Mesothelial cell of epicardium (in vitro differentiated cells): ENCODE measurements at places on chromosomes 7 and 10.

GRCh38 chr10:18010050-18010449, 58.3 kb downstream of the SLC39A12 start:
- H3K4me1 ChIP-seq = peaks cover 13% of the 10 kb centered on the region
- DNase-seq = no peak
- H3K4me3 ChIP-seq = no peak overlapping the region
- no peak overlapping the region for H3K27ac ChIP-seq
- H3K27me3 ChIP-seq = peaks cover 13% of the 10 kb centered on the region

- H3K27me3 ChIP-seq = no peaks in the 10 kb centered on the region
- no peak for DNase-seq
- peak overlapping the region; percentile 53 for H3K27ac ChIP-seq
- peaks cover 46% of the 10 kb centered on the region for H3K4me1 ChIP-seq
- no peak overlapping the region for H3K4me3 ChIP-seq
Measured at GRCh38 chr7:81690251-81690650, 79.6 kb downstream of the HGF start.

DNA sequence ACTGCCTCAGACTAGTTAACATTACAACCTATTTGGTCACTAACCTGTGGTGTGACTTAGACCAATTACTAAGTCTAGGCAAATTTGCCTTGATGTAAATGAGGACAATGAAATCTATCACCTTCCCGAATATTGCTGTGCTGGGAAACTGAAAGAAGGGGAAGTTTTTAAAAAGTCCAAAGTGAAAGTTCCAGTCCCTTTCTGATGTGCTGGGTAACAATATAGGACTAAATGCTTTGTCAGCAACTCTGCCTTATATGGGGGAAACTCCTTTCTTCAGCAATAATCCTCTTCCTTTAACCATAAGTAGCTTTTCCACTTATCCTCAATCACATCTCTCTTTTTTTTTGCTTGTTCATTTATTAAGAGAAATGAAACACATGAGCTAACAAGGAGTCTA, 3.9 kb downstream of the PIK3AP1 start:
- peaks cover 7% of the 10 kb centered on the region for H3K4me1 ChIP-seq
- DNase-seq = no peak
- H3K27ac ChIP-seq = no peak overlapping the region
- peaks cover 40% of the 10 kb centered on the region for H3K27me3 ChIP-seq
- no peaks in the 10 kb centered on the region for H3K36me3 ChIP-seq

DNA sequence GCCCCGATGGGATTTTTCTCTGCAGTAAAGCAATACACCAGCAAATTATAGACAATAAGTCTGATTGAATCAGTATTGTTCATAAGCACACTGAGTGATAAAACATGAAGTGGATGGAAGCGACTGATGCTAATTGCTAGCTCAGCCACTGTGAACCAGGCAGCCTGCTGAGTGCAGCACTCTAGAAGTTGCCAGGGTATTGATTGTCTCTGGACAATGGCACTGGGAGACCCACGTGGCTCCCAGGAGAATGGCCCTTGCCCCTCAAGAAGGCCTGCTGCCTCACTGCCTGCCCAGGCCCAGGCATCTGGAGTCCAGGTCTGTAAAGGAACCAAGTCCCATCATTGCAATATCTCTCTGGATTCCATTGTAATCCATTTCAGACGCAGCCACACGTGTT, 80.4 kb upstream of the TCERG1L start:
- no peak for DNase-seq
- H3K36me3 ChIP-seq = no peaks in the 10 kb centered on the region
- no peak overlapping the region for H3K27ac ChIP-seq
- no peak overlapping the region for H3K4me3 ChIP-seq

DNA sequence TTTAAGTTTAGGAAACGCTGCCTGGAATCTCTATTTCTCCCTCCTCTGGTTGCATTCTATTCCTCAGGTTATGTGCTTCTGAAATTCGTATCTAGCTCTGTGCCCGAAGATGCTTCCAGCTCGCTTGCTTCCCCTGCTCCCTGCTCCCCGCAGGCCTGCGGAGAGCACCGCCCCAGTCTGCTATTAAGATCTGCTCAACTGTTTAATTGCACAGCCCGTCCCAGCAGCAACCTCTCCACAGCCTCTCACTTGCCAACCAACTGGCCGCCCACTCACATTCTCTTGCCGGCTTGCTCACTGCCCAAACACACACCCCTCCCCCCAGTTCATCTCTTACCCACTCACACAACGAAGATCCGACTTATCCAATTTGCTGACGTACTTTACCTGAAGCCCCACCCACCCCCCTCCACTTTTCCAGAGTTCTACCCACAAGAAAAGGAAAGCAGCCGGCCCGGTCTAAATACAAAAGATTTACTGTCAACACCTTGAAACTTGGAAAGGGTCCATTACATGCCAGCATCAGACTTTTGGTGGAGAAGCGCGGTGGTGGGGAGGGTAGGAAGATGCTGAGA, 167.3 kb upstream of the KLF14 start:
- no peak overlapping the region for H3K4me3 ChIP-seq
- peaks cover 29% of the 10 kb centered on the region for H3K4me1 ChIP-seq
- peaks cover 3% of the 10 kb centered on the region for H3K27me3 ChIP-seq

GRCh38 chr10:34581801-34582532, 233.1 kb downstream of the PARD3 start:
- peaks cover 44% of the 10 kb centered on the region for H3K4me1 ChIP-seq
- H3K27ac ChIP-seq = peak overlapping the region; percentile 78
- no peaks in the 10 kb centered on the region for H3K27me3 ChIP-seq

GRCh38 chr7:41792120-41792519, 89.2 kb upstream of the INHBA start:
- no peaks in the 10 kb centered on the region for H3K27me3 ChIP-seq
- no peaks in the 10 kb centered on the region for H3K36me3 ChIP-seq
- no peak overlapping the region for H3K27ac ChIP-seq
- H3K4me1 ChIP-seq = peaks cover 10% of the 10 kb centered on the region
- DNase-seq = no peak
- H3K4me3 ChIP-seq = no peak overlapping the region

GRCh38 chr10:70913191-70913892, 25.0 kb upstream of the PCBD1 start:
- peaks cover 72% of the 10 kb centered on the region for H3K27me3 ChIP-seq
- H3K4me1 ChIP-seq = peaks cover 6% of the 10 kb centered on the region
- no peak overlapping the region for H3K4me3 ChIP-seq
- H3K27ac ChIP-seq = no peak overlapping the region

DNA sequence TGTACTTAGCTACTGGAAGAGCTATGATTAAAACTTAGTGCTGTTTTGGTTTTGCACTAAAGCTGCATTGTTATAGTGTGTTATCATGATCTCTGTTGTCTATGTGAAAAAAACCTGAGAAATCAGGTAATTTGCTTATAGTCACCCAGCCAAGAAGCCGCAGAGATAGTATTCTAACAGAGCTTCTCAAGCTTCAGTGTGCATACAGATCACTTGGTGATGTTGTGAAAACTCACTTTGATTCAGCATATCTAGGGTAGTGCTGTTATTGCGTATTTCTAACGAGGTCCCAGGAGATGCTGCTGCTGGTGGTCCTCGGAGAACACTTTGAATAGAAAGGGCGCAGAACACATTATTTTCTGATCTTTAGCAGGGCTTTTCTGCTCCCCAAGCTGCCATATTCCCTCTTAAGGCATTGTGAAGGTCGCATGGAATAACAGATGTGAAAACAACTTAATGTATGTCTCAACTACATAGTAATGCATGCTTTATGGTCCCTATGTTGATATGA, 68.4 kb upstream of the PDCD4 start:
- peaks cover 25% of the 10 kb centered on the region for H3K4me1 ChIP-seq
- H3K27me3 ChIP-seq = no peaks in the 10 kb centered on the region
- peaks cover 43% of the 10 kb centered on the region for H3K36me3 ChIP-seq
- H3K4me3 ChIP-seq = no peak overlapping the region

- no peaks in the 10 kb centered on the region for H3K4me1 ChIP-seq
- H3K27me3 ChIP-seq = peaks cover 63% of the 10 kb centered on the region
- H3K36me3 ChIP-seq = no peaks in the 10 kb centered on the region
Measured at GRCh38 chr10:43222210-43222720, 44.6 kb downstream of the RASGEF1A start.

DNA sequence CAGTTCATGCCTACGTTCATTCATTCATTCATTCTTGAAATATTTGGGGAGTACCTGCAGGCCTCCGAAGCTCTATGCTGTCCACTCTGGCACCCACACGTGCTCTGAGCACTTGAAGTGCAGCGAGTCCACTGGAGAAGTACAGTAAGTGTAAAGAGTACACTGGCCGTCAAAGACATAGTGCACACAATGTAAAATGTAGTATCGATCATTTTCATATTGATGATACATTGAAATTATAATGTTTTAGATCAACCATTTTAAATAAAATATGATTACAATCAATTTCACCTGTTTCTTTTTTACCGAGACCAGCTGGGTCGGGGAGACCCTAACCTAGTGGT, 37.0 kb upstream of the PURB start:
- H3K27me3 ChIP-seq = peaks cover 19% of the 10 kb centered on the region
- no peaks in the 10 kb centered on the region for H3K4me1 ChIP-seq
- DNase-seq = no peak

DNA sequence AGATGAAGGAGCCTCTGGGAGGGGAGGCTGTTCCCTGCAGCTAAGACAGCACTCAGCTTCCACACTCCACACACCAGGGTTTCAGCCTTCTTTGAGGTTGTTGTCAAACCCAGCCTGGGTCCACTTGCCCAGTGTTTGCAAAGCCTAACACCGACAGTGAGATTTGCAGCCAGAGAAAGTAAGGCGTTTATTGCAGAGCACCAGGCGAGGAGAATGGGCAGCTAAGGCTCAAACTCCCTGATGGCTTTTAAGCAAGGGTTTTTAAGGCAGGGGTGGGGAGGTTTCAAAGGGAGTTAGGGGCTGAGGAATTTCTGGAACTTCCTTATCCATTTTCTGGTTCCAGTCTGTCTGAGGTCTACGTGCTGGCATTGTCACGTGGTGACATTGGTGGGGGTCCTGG, 4.7 kb upstream of the ZNF775 start:
- peaks cover 61% of the 10 kb centered on the region for H3K4me1 ChIP-seq
- H3K4me3 ChIP-seq = no peak overlapping the region
- H3K36me3 ChIP-seq = peaks cover 4% of the 10 kb centered on the region
- H3K27me3 ChIP-seq = no peaks in the 10 kb centered on the region
- peak overlapping the region; percentile 96 for H3K27ac ChIP-seq

DNA sequence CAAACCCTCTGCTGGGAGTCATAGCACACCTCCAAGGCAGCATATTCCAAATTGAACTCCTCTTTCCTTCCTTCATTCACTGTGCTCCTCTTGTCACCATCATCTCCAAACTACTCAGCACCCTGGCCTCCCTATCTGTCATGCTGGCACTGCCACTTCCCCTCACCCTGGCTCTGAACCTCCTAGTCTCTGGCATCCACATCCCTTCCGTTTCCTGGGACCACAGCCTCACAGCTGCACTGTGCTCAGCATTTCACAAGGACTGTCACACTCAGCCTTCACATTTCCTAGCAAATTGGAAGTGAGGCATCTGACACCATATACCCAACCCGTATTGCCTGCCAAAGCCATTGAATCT, 124.7 kb downstream of the WDR11 start:
- H3K36me3 ChIP-seq = peaks cover 26% of the 10 kb centered on the region
- H3K4me3 ChIP-seq = no peak overlapping the region
- H3K4me1 ChIP-seq = peaks cover 49% of the 10 kb centered on the region
- no peak for DNase-seq

GRCh38 chr7:105388356-105389087, at the start of gene SRPK2:
SRPK2 (minus strand) TSS chr7:105388921.
- H3K27ac ChIP-seq = peak within 1 kb of the TSS; percentile 92
- peaks cover 10% of the 10 kb centered on the region for H3K4me1 ChIP-seq
- H3K4me3 ChIP-seq = peak within 1 kb of the TSS; percentile 93
- H3K36me3 ChIP-seq = peaks cover 3% of the 10 kb centered on the region

DNA sequence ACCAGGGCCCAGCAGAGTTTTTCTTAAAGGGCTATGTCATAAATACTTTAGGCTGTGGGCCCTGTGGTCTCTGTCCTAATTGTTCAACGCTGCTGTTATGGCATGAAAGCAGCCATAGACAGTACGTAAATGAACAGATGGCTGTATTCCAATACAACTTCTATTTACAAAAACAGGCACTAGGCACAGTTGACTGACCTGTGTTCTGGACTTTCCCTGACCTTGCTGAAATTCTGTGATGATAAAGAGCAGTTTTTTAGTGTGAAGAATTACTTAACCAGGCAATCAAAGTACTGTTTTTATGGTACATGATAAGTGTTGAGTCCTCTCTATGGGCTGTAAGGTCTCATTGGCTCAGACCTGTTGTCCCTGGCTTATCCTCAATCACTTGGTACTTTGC, 17.1 kb downstream of the PDCD11 start:
- H3K4me3 ChIP-seq = no peak overlapping the region
- no peak overlapping the region for H3K27ac ChIP-seq
- no peaks in the 10 kb centered on the region for H3K4me1 ChIP-seq
- DNase-seq = no peak

DNA sequence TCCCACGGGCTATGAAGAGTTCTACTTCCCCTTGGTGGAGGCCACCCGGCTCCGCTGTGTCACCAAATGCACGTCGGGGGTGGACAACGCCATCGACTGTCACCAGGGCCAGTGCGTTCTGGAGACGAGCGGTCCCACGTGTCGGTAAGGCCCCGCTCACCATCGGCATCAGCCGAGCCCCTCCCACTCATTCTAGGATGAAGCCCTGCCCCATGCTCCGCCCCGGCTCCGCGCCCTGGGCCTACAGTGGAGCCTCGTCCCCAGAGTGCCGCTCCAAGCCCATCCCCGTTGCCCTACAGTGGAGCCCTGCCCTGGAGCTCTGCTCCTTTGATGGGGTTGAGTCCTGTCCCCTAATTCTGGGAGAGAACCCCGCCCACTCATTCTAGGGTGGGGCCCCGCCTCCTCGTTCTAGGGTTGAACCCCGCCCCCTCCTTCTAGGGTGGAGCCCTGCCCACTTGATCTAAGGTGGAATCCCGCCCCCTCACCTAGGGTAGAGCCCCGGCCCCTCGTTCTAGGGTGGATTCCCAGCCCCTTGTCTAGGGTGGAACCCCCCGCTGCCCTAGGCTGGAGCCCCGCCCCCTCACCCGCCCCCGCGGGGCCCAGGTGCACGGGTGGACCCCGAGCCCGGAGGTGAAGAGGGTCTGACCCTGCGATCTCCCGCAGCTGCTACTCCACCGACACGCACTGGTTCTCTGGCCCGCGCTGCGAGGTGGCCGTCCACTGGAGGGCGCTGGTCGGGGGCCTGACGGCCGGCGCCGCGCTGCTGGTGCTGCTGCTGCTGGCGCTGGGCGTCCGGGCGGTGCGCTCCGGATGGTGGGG, 3.4 kb upstream of the MUC12 start:
- peak overlapping the region; percentile 69 for H3K4me3 ChIP-seq
- H3K36me3 ChIP-seq = no peaks in the 10 kb centered on the region
- peak; percentile 98 for DNase-seq
- peaks cover 71% of the 10 kb centered on the region for H3K27me3 ChIP-seq

DNA sequence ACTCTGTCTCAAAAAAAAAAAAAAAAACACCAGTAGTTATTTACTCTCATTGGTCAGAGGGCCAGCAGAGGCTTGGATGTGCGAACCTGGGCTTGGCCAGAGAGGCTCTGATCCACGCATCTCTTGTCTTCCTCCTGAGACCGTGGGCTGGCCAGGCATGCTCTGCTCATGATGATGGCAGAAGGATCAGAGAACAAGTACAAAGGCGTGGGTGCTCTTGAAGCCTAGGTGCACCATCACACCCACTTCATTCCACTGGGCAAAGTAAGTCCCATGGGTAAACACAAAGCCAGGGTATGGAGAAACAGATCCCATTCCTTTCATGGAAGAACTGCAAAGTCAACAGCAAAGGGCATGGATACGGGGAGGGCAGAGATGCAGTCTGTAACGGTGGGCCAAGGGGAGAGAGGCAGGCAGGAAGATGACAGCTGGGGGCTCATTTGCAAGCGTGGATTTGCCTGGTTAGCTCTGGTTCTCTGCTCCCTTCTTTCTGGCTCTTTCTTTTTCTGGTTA, 128.2 kb upstream of the SDK1 start:
- H3K4me3 ChIP-seq = no peak overlapping the region
- H3K27ac ChIP-seq = no peak overlapping the region
- peaks cover 4% of the 10 kb centered on the region for H3K4me1 ChIP-seq
